SIG-M5 (cell line): ENCODE measurements at places on chromosomes 5 and 9.

- DNase-seq: no peak
These were observed 136.8 kb upstream of the ADRA1B start for GRCh38 chr5:159779481-159779880.

DNA sequence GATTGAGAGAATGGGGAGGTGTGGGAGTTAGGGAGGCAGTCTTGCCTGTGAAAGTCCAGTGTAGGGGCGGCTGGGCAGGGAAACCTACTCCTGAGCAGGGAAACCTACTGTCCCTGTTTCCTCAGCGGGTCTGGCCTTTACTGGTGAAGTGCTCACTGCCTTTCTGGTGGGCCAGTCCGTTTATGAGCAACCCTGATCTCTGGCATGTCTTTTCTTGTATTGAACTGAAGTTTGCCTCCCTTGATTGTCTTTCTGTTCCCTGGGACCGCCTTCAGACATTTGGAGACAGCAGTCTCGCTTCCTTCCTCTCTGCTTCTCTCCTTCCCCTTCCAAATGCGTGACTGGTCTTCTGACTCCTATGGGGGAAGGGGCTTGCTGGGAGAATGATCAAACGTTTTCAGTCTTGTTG, 2.9 kb downstream of the SNX18 start:
- peak; percentile 46 for DNase-seq

DNA sequence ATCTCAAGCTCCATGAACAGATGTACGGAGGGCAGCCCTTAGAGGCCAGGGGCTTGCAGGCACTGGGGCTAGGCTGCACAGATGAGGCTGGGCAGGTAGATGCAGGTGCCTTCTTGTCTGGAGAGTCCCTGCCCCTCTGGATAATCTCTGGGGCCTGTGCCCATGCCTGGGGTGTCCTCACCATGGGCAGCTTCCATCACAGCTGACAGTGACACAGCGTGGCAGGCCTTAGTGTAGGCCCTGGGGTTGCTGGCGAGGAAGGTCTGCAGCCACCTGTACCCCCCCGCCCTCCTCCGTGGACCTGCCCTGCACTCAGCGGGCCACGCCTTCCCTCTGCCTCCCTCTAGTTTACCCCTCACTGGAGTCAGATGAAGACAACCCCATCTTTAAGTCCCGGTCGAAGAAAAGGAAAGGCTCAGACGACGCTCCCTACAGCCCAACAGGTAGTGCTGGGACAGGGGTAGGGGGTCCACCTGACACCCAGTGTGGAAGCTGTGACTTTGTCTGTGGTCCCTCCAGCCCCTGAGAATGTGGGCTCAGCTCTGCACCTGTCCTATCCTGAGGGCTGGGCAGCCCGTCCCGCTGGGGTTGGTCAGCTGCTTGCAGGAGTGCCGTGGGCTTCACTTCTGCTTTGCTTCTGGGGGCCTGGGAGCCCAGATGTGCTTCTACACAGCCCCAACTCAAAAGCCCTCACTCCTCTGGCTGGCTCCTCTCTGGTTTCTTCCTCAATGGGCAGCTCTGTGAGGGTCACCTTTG, 98.4 kb downstream of the PHF2 start:
- no peak for DNase-seq

DNA sequence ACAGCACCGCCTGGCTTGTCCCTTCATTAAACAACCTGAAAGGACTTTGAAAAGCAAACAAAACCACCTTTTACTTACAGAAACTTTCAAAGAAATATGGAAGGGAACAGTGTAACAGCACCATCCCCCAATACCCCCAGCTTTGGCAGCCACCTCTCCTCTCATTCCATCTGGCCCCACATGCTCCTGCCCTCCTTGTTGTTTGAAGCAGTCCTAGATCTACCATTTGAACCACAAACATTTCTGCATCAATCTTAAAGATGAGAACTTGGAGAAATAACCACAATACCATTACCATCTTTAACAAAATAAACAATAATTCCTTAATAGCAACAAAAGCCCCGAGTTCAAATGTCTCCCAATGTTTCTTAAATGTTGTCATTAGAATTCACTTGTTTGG, 17.8 kb upstream of the COL15A1 start:
- no peak for DNase-seq

DNA sequence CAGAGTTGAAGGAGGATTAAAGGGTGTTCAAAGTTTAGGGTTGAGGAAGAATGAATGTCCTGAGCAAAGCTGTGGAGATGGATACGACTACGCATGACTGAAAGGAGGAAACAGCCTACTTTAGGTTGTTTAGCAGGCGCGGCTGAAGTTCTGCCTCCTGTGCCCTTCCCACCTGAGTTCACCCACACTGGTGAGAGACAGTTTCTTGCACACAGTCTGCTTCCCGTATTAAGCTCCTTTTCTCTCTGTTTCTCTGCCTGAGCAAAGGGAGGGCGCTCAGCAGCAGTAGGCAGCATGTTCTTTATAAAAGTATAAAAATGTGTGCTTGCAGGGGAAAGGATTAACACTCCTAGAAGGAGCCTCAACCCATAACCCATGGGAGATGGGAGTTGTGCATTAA, 224.0 kb upstream of the SMARCA2 start:
- DNase-seq: no peak

DNA sequence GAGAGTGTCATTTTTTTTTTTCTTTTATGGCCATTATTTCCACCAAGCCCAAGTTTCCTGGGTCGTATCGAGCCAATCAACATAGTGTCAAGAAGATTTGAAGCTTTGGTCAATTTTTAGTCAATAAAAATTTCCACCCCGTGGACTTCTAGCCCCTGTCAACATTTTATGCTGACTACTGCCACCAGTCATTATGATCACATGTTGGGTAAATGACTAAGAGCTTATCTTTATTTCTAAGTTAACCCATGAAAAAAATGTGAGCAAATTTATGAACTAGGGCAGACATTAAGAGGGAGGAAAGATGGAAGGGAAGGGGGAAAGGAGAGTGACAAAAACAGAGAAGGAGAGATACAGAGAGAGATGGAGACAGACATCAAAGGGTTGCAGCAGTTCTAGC, 143.5 kb upstream of the ALDH1B1 start:
- no peak for DNase-seq

- DNase-seq: no peak
These were observed 30.4 kb downstream of the GADD45G start for GRCh38 chr9:89634995-89635742.

DNA sequence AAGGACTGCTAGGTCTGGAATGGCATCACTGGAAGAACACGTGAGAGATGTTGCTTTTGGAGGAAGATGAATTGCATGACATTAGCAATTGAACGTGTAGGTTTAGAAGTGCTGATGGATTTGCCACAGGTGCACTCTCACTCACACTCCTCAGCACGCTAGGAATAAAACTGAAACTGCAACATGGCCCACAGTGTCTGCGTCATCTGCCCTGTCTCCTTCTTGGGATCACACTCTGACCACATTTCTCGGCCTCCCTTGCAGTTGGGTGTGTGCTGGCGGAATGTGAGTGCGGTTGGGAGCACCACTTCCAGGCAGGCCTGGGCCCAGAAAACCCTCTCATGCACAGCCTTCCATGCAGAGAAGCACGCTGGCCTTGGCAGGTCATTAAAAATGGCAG, 152.8 kb upstream of the LHFPL2 start:
- no peak for DNase-seq

DNA sequence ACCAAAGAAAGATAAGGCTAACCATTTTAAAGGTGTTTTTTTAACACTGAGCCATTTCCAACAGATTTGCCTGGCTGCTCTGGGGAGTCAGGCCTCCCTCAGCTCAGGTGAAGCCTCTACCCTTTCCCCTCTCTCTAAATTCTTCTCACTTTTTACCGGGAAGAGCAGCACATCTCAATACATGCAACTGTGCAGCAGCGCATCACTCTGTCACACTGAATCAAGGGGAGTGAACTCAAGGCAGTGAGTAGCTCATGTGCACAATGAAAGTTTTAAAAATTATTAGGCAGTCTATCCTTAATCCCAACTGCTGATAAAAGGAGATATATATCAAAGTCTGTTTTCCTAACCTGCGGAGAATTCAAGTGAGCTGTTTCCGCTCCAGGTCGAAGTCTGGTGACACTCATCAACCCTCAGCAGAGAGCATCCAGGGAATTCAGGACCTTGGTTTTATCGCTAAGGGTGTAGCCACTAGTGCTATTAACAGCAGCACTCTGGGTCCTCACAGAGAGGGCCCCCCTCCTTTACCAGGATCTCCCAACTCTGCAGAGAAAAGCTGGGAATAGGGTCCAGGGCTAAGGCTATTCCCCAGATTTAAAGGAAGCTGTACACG, 1.0 kb downstream of the CEMIP2 start:
- no peak for DNase-seq

DNA sequence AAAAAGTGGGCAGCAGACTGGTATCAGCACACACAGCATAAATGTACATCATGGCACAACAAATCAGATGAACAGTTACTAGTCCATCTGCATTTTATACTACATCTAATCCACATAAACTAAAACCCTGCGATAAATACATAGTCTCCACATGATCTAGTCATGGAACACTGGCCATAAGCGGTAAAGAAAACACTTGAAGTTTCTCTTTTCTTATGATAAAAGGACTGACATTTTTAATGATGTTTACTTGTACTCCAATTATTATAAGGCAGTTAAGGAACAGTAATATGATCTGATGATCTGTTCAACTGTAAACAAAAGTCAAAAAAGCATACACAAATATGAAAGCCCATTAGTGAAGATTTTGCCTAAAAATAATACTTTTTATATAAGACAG, 112.5 kb downstream of the MPDZ start:
- no peak for DNase-seq

- peak; percentile 90 for DNase-seq
These were observed 150.8 kb upstream of the NR3C1 start for GRCh38 chr5:143554187-143554717.

- no peak for DNase-seq
These were observed 5.9 kb upstream of the RGMB start for GRCh38 chr5:98767581-98767980.

- DNase-seq: no peak
These were observed 160.0 kb downstream of the CCDC192 start for GRCh38 chr5:127863161-127863560.

DNA sequence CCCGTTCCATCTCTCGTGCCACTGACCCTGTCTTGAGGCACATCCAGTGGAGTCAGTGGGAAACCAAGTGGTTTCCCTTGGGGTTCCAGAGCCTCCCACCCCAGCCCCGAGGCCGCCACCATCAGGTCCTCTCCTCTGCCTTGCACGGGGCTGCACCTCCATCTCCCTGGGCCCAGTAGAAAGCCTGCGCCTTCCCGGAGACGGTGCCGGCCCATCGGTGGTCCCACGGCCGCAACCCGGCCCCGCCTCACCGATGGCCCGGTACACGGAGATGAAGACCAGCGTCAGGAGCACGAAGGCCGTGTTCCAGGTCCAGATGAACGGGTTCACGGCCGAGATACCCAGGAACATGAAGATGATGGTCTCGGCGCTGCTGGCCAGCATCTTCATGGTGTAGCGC, 40.0 kb downstream of the EXOC3 start:
- DNase-seq: no peak

DNA sequence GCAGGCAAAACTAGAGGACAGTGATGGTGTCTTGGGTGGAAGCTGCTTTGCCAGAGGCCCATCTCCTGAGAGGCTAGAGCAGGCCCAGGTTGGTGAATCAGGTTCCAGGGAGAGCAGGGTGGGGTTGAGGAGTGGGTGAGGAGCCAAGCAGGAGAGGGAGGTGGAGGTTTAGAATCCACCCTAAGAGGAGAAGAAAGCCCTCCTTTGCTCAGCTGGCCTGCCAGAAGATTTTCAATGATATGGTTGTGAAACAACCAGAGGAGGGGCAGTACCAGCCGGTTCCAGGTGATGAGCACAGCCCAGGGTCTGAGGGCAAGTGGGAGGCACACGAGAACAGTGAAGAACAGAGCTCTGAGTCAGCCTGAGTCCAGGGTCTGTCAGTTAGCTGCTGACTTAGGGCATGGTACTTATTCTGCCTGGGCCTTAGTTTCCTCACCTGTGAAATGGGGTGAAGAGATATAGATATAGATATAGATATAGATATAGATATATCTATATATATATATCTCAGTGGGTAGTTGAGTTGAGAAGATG, 17.8 kb downstream of the PPARGC1B start:
- DNase-seq: no peak

DNA sequence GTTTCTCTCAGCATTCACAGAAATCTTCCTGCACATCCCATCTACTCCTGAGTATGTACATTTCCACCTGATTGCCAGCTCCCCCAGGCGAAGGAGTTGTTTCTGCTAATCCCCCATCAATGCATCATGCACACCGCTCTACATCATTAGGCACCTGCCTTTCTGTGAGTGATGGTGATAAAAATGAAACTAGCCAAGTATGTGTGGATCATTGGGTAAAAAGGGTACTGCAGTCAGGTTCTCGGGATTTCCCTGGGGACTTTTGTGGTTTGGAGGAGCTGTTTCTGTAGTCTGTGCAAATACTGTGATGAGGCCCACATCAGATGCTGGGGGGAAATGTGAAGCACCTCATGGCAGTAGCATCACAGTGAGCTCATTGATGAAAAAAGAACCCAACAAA, 30.4 kb downstream of the CAMK4 start:
- DNase-seq: no peak

GRCh38 chr5:143147383-143147782, 256.1 kb downstream of the NR3C1 start:
- no peak for DNase-seq

DNA sequence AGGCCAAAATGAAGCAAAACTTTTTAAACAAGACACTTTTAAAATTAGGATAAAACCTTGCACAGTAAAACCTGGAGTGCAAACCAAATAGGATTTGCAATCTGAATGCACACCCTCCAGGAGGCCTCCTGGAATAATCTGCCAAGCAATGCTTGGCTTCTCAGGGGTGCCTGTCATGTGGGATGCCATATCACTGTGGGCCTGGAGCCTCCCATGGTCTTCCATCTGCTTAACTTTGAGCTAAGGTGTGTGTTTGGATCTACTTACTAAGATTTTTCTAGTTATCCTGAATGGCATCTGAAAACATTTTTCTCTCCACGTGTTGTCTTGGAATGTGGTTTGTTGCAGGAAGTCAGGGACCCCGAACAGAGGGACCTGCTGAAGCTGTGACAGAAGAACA, 52.1 kb downstream of the RGS7BP start:
- no peak for DNase-seq

- DNase-seq: no peak
These were observed 225.4 kb downstream of the MTRR start for GRCh38 chr5:8094304-8094703.
